Karpas-422 (cell line): ENCODE measurements at places on chromosomes 7 and 10.

DNA sequence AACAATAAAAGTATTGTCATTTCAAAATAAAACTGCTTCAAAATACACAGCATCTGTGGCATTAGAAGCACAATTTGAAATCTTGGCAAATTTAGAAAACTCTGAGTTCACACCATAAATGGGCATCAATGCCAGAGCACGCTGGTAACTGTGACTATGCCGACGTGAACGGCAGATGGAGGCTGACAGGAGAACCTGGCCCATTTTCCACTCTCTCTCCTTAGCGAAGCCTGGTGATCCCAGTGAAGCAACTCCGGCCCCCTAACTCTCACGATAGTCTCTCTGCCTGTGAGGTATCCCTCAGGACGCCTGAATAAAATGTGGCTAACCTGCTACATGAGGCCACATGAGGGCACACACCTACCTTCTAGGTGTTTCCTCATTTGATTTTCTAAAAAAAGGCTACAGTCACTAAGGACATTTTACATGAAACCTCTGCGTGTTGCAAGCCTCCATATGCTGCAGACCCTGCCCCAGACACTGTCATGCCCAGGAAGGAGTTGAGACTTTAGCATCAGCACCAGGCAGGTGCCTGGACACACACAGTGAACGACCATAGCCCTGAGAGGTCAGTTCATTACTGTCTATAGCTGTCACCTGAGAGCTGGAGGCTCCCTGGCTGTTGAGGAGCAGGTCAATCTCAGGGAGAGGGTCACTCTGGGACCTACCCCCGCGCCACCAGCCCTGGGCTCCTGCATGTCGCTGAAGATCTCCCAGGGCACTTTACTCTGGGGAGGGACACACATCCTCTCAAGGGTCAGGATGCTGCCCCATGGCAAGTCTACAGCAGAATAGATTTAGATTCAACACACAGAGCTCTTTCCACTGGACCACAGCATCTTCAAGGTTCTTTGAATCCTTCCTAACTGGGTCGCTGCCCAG is 62.9 kb upstream of the CAMK2B start:
- H3K4me3 ChIP-seq, result no peak overlapping the region
- no peaks in the 10 kb centered on the region for H3K4me1 ChIP-seq
- no peak overlapping the region for H3K27ac ChIP-seq
- H3K27me3 ChIP-seq, result no peaks in the 10 kb centered on the region
- no peaks in the 10 kb centered on the region for H3K36me3 ChIP-seq

DNA sequence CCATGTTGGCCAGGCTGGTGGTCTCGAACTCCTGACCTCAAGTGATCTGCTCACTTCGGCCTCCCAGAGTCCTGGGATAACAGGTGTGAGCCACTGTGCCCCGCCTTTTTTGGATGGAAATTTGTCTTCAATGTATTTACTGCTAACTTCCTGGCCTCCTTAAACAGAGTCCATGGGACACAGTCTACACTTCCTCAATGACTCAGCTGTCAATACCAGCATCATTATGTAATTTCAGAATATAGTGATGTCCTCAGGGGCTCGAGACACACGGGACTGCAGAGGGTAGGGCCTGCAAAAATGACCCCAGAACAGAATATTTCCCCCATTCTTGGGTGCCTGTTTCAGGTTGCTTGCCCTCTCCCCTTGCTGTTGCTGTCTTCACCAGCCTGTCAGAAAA is 31.1 kb downstream of the CAMK2G start:
- H3K4me1 ChIP-seq, result peaks cover 3% of the 10 kb centered on the region
- H3K27me3 ChIP-seq, result no peaks in the 10 kb centered on the region
- DNase-seq, result peak; percentile 22
- no peak overlapping the region for H3K4me3 ChIP-seq

GRCh38 chr7:98214811-98215321 is 3.6 kb downstream of the BHLHA15 start:
- H3K27ac ChIP-seq, result no peak overlapping the region
- no peaks in the 10 kb centered on the region for H3K36me3 ChIP-seq
- DNase-seq, result no peak
- no peak overlapping the region for H3K4me3 ChIP-seq

GRCh38 chr10:71255808-71256660 is 43.7 kb downstream of the UNC5B start:
- H3K4me1 ChIP-seq, result peaks cover 5% of the 10 kb centered on the region
- H3K27me3 ChIP-seq, result no peaks in the 10 kb centered on the region
- H3K27ac ChIP-seq, result no peak overlapping the region

DNA sequence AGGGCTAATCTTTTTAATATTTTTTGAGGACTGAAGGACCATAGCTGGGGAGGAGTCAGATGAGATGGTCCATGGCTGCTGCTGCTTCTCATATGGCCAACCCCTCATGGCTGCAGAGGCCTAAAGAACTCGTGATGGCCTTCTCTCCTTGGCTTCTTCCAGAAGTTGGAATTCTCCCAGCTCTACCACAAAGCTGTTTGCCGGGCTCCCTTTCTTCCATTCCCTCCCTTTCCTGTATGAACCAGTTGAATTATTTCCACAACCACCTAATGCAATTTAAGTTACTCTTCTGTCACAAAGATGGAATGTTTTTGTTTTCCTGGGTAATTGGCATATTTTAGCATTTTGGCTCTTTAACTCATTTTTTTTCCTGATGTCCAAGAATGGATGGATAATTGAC is 80.7 kb downstream of the PHTF2 start:
- H3K36me3 ChIP-seq, result no peaks in the 10 kb centered on the region
- DNase-seq, result no peak
- peaks cover 22% of the 10 kb centered on the region for H3K4me1 ChIP-seq
- no peak overlapping the region for H3K4me3 ChIP-seq
- H3K27ac ChIP-seq, result no peak overlapping the region
- no peaks in the 10 kb centered on the region for H3K27me3 ChIP-seq

- H3K36me3 ChIP-seq, result no peaks in the 10 kb centered on the region
- no peak for DNase-seq
- H3K27me3 ChIP-seq, result no peaks in the 10 kb centered on the region
- peaks cover 11% of the 10 kb centered on the region for H3K4me1 ChIP-seq
Observed at GRCh38 chr10:60283397-60283796, 106.3 kb downstream of the ANK3 start.

DNA sequence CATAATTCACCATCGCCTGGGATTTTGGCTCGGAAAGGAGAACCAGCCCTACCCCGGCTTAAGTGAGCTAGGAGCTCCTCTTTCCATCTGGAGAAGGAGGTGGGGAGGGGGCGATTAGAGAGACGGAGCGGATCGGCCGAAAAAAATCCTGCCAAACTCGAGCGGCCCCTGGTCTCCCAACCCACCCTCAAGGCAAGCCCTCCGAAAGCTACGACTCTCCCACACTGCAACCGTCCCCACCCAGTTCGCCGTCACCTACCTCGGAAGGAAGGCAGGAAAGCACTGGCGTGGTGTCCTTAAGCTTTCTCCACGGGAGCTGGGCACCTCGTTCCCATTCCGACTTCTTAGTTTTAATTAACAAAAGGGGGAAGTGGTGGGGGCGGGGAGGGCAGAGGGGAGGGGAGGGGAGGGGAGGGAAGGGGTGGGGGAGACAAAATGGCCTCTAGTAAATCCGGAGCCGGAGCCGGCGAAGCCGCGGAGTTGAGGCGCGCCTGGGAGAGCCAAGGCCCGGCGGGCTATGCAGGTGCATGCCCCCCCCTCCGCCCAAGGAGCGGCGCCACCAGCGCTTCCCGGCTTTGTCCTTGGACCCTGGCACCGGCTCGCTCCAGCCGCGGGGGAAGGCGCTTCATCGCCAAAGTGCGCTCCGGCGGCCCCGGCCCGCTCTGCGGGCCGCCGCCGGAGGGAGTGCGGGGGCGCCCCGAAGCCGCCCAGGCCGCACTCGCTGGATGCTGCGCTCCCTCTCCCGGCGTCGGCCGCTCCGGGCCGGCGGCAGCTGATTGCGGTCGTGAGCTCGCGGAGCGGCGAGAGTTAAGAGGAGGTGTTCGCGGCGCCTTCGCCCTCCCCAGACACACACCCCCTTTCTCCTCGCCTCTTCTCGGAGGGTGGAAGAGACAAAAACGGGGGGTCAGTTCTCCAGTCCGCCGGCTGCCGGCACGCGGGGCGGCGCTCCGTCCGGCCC is at the start of gene LRRC4:
TSS of gene LRRC4 (minus strand) at position 784 of the 958 bp plus-strand sequence. CDS start 797 bp downstream, outside the sequence.
- peak within 1 kb of the TSS; percentile 83 for H3K27ac ChIP-seq
- peak within 1 kb of the TSS; percentile 74 for H3K4me3 ChIP-seq
- DNase-seq, result peak; percentile 84

- H3K4me1 ChIP-seq, result no peaks in the 10 kb centered on the region
- H3K4me3 ChIP-seq, result no peak overlapping the region
- no peak for DNase-seq
- H3K27ac ChIP-seq, result no peak overlapping the region
Observed at GRCh38 chr10:111247781-111248389, 171.1 kb downstream of the ADRA2A start.

GRCh38 chr10:68877482-68878110 is 23.5 kb upstream of the DDX50 start:
- no peak overlapping the region for H3K27ac ChIP-seq
- H3K4me3 ChIP-seq, result no peak overlapping the region
- no peaks in the 10 kb centered on the region for H3K36me3 ChIP-seq
- DNase-seq, result no peak

DNA sequence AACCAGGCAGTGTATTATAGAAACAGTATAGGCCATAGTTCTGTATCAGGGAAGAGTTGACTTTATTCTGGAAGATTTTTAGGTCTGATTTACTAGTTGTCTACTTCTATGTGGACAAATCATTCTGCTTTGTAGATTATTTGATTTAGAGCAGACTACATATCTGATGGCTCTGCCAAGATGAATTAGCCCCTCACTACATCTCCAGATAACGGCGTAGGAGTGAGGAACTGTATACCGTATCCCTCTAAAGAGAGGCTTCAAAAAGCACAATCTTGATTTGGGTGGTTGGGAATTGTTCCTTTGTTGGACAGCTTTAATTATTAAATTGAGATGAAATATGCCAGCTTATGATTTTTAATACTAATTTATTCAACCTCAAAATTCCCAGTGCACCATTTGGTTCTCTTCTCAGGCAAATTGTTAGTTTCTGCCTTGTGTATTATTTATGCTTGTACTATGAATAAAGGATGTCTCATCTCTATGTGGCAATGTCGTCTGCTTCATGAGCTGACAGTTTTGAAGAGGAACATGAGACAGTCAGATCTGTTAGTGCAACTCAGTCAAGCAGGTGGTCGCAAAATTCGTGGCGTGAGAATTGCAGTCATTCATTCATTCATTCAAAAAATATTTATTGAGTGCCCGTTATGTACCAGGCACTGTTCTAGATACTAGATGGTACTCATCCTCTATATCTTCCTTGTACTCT is 422.8 kb downstream of the EXOC4 start:
- no peaks in the 10 kb centered on the region for H3K36me3 ChIP-seq
- H3K27me3 ChIP-seq, result no peaks in the 10 kb centered on the region
- DNase-seq, result no peak
- H3K4me1 ChIP-seq, result no peaks in the 10 kb centered on the region
- H3K4me3 ChIP-seq, result no peak overlapping the region

- H3K36me3 ChIP-seq, result no peaks in the 10 kb centered on the region
- no peak overlapping the region for H3K4me3 ChIP-seq
- peaks cover 6% of the 10 kb centered on the region; the same call in 1 of the 2 replicates for H3K4me1 ChIP-seq
- no peak overlapping the region for H3K27ac ChIP-seq
- H3K27me3 ChIP-seq, result no peaks in the 10 kb centered on the region
Observed at GRCh38 chr10:63383141-63383540, 82.6 kb downstream of the JMJD1C start.

GRCh38 chr10:65548001-65548400 is 1377.8 kb upstream of the LRRTM3 start:
- H3K4me1 ChIP-seq, result peaks cover 44% of the 10 kb centered on the region
- no peaks in the 10 kb centered on the region for H3K27me3 ChIP-seq
- H3K36me3 ChIP-seq, result 0 out of 2 replicates have a peak, but pooled peaks cover 3% of the 10 kb centered on the region
- no peak overlapping the region for H3K4me3 ChIP-seq

DNA sequence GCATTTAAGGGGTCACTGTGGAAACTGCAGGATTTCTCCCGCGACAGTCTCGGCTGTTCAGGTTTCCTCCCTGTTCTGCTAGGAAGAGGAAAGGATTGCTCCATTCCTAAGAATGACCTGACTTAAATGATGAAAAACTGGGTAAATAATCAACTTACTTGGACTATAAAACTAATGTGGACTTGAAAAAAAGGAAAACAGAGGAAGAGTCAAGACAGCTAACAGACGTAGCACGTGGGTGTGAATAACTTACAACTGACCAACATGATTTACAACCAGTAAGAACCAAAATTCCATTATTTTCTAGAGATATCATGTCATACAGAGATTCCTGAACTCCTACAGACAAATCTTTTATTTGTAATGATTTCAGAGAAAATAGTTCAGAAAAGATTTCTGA is 93.8 kb downstream of the ADAM12 start:
- H3K27ac ChIP-seq, result no peak overlapping the region
- H3K4me3 ChIP-seq, result no peak overlapping the region
- no peaks in the 10 kb centered on the region for H3K36me3 ChIP-seq
- no peak for DNase-seq
- H3K4me1 ChIP-seq, result no peaks in the 10 kb centered on the region

GRCh38 chr10:109963439-109963838 is 40.1 kb upstream of the XPNPEP1 start:
- H3K4me3 ChIP-seq, result no peak overlapping the region
- H3K27ac ChIP-seq, result no peak overlapping the region
- no peaks in the 10 kb centered on the region for H3K27me3 ChIP-seq
- H3K4me1 ChIP-seq, result no peaks in the 10 kb centered on the region

DNA sequence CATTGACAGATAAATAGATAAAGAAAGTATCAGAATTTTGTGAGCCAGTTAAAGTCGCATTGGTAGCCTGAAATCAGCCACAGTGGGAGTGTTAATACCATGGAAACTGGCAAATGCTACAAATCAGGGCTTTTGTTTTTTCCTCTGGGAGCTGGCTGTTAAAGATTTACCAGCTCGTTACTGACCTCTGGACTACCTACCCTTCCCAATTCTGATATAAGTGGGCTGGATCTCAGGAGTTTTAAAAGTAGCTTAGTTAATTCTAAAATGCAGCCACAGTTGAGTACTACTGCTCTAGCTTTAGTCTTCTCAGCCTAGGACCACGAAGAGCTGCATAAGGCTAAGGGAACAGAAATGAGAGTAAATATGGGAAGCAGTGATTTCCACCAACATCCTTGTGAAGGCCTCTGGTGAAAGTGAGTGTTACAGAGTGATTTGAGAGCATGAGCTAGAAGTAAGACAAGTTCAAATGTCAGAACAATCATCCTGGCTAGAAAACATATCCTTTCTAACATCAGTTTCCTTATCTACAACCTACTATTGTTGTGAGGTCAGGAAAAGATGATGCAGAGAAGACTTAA is 53.2 kb downstream of the A1CF start:
- no peaks in the 10 kb centered on the region for H3K27me3 ChIP-seq
- DNase-seq, result no peak
- H3K4me1 ChIP-seq, result no peaks in the 10 kb centered on the region
- H3K4me3 ChIP-seq, result no peak overlapping the region
- no peak overlapping the region for H3K27ac ChIP-seq

DNA sequence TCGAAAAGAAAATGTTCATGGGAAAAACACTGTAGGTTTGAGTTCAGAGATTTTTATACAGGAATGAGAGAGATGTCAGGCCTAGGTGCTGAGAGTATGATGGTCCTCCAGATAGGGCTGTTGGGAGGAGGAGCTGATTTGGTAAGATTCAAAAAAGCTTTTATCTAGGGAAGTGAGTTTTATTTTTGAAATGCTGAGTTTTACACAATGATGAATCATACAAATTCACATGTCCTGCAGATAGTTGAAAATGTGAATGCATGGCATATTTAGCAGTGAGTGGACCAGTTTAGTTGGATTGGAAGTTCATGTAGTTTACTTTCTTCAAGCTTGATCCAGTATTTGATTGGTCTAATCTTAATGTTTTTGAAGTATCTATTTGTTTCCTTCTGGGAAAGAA is 154.8 kb downstream of the LRRC4 start:
- no peak for DNase-seq
- no peaks in the 10 kb centered on the region; the same call in 1 of the 2 replicates for H3K36me3 ChIP-seq
- H3K4me3 ChIP-seq, result no peak overlapping the region
- H3K27ac ChIP-seq, result no peak overlapping the region
- H3K27me3 ChIP-seq, result no peaks in the 10 kb centered on the region
